ENCODE measurements at places on chromosomes 5 and 9.

GRCh38 chr5:96942078-96942477 is 6.2 kb downstream of the LNPEP start:
- DNase-seq = no peak

DNA sequence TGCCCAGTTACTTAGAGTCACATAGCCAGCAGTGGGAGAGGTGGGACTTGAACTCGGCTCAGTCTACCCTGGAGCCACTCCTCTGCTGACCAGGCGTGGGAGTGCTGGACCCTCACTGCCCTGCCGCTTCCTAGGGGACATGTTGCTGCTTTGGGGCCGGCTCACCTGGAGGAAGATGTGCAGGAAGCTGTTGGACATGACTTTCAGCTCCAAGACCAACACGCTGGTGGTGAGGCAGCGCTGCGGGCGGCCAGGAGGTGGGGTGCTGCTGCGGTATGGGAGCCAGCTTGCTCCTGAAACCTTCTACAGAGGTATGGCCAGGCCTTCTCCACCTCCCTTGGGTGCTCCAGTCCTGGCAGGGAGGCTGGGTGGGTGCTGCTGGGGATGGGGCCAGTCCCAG is 3.4 kb upstream of the CACFD1 start:
- DNase-seq = peak; percentile 17

DNA sequence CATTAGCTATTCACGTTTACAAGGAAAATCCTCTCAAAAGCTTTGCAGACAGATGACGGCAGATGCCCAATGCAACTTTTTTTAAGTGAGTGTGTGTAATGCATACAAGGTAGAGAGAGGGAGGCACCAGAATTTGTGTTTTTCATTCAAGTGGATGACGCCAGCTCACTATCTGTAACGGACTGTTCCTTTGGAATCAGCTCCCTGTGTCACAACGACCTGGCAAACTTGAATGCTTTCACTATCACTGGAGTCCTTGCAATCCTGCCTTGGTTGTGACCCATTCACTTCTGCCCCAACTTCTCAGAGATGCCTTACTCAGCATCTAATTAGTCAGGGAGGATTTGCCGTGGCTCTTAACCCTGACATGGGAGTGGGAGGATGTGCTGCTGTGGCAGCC is 148.5 kb downstream of the BNC2 start:
- DNase-seq = peak; percentile 83

DNA sequence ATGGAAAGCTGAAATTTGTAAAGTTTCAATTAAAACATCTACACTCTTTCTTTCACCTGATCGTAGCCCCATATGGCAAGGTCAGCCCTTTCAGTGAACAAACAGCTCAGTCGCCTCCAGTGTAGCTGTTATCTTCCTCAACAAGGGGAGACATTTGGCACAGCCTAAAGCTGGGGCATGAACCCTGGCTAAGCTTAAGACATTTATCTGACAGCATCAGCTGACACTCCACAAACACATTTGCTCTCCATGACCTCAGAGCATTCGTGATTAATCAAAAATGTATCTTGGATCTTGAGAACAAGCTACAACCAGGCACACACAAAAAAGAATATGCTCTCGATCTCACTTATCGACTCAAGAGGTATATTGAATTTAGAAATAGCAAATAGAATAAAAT is 67.3 kb downstream of the POU5F2 start:
- no peak for DNase-seq

- peak; percentile 24 for DNase-seq
Measured at GRCh38 chr9:112443200-112443599, 43.4 kb upstream of the KIAA1958 start.

DNA sequence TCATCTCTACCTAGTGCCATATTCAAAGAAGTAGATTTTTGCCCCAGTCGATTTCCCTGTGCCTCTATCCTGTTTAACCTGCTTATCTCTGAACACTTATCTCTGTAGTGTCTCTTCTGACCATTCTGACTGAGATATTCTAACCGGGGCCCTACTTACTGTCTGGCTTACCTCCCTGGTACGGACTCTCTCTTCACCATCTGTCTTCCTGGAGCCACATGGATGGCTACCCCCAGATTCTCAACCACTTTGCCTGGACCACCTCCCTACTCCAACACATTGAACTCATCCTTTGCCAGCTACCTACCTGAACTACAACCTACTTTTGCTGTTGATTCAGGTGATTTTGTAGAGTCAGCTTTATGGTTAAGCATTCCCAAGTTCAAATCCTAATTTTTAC is 397.4 kb upstream of the SLC24A2 start:
- DNase-seq = no peak

GRCh38 chr5:147851578-147851977 is 20.1 kb upstream of the SPINK1 start:
- no peak for DNase-seq

DNA sequence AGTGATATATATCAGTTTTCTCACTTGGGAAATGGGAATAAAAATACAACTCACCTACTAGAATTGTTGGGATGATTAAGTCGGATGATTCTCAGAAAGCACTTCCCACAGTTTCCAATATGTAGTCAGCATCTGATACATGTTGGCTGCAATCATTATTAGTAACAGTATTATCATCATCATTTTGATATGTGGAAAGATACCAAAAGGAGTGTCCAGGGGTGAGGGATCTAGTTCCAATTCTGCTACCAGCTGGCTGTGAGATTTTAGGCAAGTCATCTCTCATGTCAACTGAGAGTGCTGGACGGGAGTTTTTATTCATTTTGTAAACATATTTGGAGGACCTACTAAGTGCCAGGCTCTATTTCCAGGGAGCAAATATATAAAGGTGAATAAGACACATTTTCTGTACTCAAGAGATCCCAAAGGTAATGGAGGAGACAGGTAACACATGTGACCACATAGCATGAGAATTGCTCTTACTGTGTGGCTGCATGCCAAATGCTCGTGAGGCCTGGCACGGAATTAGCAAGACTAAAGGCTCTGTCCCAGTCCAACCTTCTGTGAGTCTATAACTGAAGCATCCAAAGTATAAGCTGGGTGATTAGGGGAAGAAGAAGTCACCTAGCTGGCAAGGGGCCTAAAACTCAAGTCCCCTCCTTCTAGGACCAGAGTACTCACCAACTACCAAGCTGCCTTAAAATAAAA is 83.0 kb downstream of the GRIA1 start:
- DNase-seq = peak; percentile 45

DNA sequence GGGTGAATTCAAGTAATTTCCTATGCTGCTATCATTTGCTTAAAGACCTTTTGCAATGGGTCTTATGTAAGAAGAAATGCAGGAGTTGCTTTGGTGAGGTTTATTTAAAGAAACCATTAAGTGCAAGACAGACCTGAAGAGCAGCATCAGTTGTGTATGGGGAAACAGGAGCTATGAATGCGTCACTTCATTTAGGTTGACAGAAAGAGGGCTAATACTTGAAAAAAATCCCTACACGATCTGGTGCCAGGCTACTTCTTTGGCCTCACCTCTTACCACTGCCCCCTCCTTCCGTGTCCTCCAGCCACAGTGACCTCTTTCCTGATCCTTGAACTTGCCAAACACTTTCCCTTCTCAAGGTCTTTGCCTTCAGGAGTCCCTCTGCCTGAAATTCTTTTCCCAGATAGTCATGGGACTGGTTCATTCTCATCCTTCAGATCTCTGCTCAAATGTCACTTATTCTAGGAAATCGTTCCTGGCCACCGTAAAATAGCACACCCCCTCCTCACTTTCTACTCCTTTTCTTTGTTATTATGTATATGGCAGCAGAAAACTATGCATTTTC is 1.4 kb upstream of the JAK2 start:
- DNase-seq = peak; percentile 15

GRCh38 chr9:700365-701282 is 140.9 kb upstream of the DMRT1 start:
- no peak for DNase-seq

DNA sequence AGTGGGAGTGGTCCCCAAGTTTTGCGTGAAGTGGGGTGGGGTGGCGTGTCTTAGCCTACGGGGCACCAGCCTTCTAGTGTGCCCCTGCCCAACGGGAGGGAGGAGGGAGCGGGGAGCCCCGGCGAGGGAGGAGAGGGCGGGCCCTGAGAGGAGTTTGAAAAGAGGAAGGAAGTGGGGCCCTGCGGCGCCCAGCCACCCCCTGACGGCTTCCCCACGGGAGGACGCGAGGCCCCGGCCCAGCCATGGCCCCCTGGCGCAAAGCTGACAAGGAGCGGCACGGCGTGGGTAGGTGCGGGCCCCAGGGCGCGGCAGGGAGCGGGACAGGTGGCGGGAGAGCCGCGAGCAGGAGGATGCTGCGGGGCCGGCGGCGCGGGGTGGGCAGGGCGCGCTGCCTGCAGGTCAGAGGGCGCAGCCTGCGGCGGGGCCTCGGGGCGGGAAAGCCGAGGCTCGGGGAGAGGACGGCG is at the start of gene DOCK2:
Gene DOCK2 (plus strand): TSS at position 191 of the 464 bp plus-strand sequence. CDS start 52 bp downstream, at position 243.
- DNase-seq = no peak

GRCh38 chr5:161340012-161340411 is 206.5 kb downstream of the GABRB2 start:
- no peak for DNase-seq

DNA sequence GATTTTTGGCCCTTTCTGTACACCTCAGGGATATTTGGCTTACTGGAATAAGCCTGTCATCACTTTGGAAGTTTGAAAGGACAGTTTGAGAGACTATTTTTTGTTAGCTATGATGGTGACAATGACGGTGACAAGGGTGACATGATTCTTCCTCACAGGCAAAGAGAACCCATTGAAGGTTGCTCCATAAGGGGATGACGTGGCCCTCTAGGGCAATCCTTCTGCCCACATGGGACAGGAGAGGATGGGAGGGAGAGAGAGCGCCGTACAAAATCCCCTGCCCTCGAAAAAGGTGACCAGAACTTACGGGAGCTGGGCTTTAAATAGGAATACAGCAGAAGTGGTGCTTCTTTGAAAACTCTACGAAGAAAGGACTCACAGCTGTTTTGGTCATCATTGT is 22.6 kb downstream of the HRH2 start:
- no peak for DNase-seq

- DNase-seq = no peak
Measured at GRCh38 chr9:117494401-117495090, 79.7 kb upstream of the ASTN2 start.

DNA sequence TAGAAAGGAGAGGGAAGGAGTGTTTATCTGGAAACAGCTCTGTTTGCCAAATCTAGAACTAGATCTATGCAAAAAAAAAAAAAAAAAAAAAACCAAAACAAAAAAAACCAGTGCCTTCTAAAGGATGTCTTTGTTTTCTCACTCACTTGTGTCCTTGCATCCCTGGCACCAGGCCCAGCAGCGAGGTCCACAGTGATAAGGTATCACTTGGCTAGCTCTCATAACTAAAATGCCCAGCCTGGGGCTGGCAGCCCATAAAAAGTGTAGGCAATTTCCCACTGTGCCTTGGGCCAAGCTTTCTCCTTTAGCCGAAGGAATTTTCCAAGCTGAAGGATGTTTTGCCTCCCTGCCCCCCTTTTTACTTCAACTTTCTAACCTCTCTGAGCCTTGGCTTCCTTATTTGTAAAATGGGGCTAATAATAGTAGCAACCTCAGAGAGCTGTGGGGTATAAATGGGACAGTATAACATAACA is 20.8 kb downstream of the RGS3 start:
- peak; percentile 86 for DNase-seq

- no peak for DNase-seq
Measured at GRCh38 chr9:75666856-75667554, 223.5 kb upstream of the PCSK5 start.

- peak; percentile 61 for DNase-seq
Measured at GRCh38 chr9:79623799-79624721, 52.3 kb downstream of the TLE4 start.

GRCh38 chr9:94289691-94290090 is 30.6 kb downstream of the ZNF169 start:
- DNase-seq = no peak

GRCh38 chr9:70639853-70640814 is 225.7 kb upstream of the KLF9 start:
- peak; percentile 56 for DNase-seq

DNA sequence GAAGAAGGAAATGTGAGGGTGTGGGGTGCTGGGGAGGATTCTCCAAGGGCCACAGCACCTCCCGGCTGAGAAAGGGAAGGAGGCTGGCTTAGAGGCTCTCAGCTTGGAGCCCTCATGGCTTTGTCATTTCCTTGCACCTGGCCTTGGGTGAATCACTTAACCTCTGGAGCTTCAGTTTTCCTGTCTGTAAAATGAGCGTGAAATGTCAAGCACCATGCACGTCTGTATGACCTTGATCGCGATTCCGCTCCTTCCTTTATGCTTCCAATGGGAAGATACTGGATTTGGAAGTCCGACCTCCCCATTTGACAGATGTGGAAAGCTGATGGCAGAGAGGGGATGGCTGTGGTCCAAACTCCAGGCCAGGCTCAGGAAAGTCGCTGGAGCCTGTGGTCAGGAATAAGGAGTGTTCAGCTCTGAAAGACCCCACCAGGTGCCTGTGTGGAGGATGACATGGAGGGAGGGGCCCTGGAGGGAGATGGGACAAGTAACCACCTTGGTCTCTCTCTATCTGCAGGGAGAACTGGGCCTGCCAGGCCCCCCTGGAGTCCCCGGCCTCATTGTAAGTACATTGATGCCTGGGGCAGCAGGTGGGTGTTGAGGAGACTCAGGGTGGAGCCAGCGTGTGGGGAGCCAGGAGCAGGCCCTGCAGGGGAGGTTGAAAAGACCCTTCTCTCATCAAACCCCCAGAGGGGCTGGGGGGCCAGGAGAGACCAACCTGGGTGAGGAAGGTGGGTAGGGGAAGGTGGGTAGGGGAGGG is 66.5 kb downstream of the COL27A1 start:
- DNase-seq = peak; percentile 48

GRCh38 chr9:7982907-7983306 is 183.3 kb upstream of the DMAC1 start:
- DNase-seq = no peak

DNA sequence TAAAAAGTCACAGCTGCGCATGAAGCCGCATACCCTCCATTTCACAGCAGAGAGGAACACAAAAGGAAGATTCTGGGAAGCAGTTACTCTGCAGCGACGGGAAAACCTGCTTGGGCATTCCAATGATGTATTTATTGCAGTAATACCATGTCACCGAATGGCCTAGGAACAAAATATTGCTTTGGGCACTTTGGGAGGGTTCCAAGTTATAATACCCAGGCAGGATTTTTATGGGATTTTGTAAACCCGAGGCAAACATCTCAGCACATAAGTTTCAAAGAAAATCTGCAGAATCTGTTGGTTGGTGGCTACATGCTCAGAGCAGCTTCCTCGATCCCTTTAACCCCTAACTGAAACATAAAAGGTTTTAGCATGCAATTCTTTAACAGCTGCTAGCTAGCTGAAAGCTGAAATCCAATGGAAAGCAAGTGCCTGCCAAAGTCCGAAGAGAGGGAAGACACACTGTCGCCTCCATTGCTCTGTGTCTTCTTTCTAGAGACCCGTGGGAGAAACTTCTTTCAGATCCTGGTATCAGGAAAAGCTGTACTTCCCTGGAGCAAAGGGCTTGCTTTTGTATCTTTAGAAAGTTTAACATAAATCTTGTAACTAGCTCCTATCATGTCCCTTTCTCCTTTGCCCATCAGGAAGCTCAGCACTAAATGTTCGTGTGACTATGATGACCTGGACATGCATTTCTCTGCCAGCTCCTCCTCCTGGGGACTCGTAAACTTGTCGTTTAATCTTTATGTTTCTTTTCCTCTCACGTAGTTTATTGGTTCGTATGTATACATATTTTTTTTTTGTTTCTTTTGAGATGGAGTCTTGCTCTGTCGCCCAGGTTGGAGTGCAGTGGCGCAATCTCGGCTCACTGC is 195.0 kb downstream of the MAPKAP1 start:
- peak; percentile 92 for DNase-seq
